Activated naive CD8-positive, alpha-beta T cell treated with anti-CD3 and anti-CD28 coated beads for 36 hours (primary cell): ENCODE measurements at places on chromosomes 11 and 22. TPM values are rescaled to one million over a fixed set of nuclear protein-coding genes. Genes with fewer than 3 reads are reported as not detected.

GRCh38 chr22:27146866-27147633, 489.7 kb downstream of the MIAT start:
- peaks cover 34% of the 10 kb centered on the region for H3K27me3 ChIP-seq
- no peak for DNase-seq
- H3K4me1 ChIP-seq, result peaks cover 4% of the 10 kb centered on the region

- no peaks in the 10 kb centered on the region for H3K36me3 ChIP-seq
- DNase-seq, result no peak
- H3K27me3 ChIP-seq, result no peaks in the 10 kb centered on the region
- no peaks in the 10 kb centered on the region for H3K4me1 ChIP-seq
- no peak overlapping the region for H3K27ac ChIP-seq
- H3K4me3 ChIP-seq, result no peak overlapping the region
Observed at GRCh38 chr11:111319296-111319695, 20.9 kb downstream of the POU2AF3 start.

DNA sequence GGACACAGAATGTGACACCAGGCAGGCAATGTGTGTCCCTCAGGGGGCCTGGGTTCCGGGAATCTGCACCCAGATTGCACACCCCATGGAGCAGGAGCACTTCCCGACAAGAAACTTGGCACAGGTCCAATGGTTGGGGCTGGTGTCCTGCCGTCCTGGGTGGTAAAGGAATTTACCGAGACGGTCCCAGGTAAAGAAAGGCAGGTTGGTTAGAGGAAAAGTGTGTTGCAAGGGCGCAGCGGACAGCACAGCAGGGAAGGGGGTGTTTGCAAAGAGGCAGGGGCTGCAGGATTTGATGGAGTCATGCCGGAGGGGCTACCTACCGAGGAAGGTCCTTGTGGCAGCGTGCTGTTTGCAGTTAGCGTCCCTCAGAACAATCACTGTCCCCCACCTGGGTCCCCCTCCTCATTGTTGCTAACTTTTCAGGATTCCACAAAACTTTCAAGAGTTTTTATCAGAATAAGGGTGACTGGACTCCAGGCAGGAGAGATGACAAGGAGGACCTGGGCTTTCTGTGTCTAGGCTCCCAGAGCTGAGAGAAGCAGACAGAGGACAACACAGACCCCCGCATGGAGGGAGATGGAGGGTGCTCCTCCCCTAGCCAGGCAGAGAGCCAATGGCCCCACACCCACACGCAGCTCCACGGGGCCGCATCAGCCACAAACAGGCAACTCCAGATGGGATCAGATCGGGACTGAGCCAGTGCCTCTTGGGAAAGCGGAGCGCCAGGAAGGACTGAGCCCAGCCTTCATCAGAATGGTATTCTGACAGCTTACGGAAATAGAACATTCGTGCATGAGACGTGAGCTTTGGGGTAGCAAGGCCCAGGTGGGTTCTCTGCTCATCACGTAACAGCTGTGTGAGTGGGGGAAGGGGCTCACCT, 1423.9 kb downstream of the BRD1 start:
- no peak overlapping the region for H3K4me3 ChIP-seq
- peaks cover 5% of the 10 kb centered on the region for H3K27me3 ChIP-seq
- H3K4me1 ChIP-seq, result no peaks in the 10 kb centered on the region
- H3K36me3 ChIP-seq, result no peaks in the 10 kb centered on the region

DNA sequence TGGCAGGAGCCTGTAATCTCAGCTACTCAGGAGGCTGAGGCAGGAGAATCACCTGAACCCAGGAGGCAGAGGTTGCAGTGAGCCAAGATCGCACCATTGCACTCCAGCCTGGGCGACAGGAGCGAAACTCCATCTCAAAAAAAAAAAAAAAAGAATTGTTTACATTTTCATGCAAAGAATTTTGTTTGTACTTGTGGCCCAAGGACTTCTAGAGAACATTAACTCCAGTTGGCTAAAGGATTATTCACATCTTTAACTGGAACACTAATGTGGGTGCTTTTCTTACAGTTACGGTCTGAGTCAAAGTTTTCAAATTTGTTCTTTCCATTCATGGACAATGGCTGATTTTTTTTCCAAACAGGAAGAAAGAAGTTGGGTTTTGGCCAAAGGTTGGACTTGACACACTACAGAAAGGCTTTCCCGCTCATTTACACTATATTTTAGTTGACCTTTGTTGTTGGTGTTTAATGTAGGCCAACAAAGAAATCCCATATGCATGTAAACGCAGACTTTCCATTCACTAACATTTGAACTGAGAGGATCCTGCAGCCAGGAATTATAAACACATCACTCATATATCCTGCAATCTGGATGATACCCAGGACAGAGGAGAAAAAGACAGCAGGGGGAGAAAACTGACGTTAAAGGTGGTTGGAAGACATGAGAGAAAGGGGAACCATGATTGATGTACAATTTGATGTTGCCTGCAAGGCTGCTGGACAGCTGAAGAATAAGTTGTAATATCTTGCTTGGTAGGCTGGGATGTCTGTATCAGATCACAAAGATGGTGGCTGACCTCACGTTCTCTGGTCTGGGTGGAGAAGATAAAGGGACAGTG, 13.1 kb downstream of the POU2AF1 start:
- H3K36me3 ChIP-seq, result peaks cover 2% of the 10 kb centered on the region
- peaks cover 9% of the 10 kb centered on the region for H3K4me1 ChIP-seq
- no peak for DNase-seq
- H3K4me3 ChIP-seq, result no peak overlapping the region
- no peak overlapping the region for H3K27ac ChIP-seq

The NPAS4 gene
- 0.16 TPM for total RNA-seq

The FGF4 gene
- not detected for total RNA-seq
